ENCODE measurements at places on chromosomes 16 and 17.
A peak's percentile ranks its signal among the peaks of the same experiment; 100 is the strongest.

DNA sequence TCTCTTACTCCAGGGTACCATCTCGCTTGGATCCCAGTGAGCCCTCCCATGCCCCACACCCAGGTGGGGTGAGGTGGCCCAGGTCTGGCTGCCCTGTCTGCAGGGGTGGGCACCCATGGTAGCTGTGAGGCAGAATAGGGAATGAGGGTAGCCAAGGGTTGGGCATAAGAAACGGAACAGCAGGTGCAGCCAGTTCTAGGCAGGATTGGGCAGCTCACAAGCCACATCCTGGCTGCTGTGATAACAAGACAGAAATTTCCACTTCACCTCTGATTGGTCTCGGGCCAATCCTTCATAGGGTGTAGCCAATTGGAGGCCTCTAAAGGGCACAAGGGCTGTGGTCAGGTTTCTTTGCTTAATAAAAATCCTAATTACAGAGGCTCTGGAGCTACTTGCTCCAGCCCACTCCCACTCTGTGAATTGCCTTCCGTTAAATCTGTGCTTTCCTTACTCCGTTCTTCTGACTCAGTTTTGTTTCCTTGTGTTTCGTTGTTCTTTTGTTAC lies 1.5 kb upstream of the ARHGDIG start:
- no peak for DNase-seq
- H3K27ac ChIP-seq, result no peak overlapping the region
- no peak overlapping the region for H3K4me3 ChIP-seq
- peaks cover 31% of the 10 kb centered on the region for H3K27me3 ChIP-seq
- no peaks in the 10 kb centered on the region for H3K36me3 ChIP-seq

GRCh38 chr17:57562184-57562698 lies 182.9 kb downstream of the CCDC182 start:
- H3K4me3 ChIP-seq, result no peak overlapping the region
- no peak overlapping the region for H3K27ac ChIP-seq
- H3K4me1 ChIP-seq, result no peaks in the 10 kb centered on the region
- no peak for DNase-seq
- no peaks in the 10 kb centered on the region for H3K27me3 ChIP-seq
- no peaks in the 10 kb centered on the region for H3K36me3 ChIP-seq

- no peak for DNase-seq
- H3K27ac ChIP-seq, result no peak overlapping the region
- no peaks in the 10 kb centered on the region for H3K36me3 ChIP-seq
- no peaks in the 10 kb centered on the region for H3K4me1 ChIP-seq
- no peaks in the 10 kb centered on the region for H3K27me3 ChIP-seq
- no peak overlapping the region for H3K4me3 ChIP-seq
These were observed 125.4 kb downstream of the MRTFB start for GRCh38 chr16:14196539-14196938.

DNA sequence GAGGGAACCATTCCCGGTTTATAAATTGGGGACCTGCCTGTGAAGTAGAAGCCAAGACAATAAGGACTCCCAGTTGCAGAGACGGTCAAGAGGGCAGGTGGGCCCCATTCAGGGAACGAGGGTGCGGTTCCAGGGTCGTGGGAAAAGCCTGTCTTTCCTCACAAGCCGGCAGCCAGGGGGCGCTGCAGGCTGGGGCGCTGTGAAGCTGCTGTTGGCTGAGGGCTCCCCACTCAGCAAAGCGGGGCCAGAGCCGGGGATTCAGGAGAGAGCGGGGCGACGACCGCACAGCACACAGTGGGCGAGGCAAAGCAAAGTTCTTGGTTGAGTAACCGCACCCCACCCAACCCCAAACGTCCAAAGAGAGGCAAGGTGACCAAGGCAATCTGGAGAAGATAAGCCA lies 24.9 kb downstream of the CDRT15 start:
- DNase-seq, result peak; percentile 12
- H3K27ac ChIP-seq, result no peak overlapping the region
- H3K27me3 ChIP-seq, result no peaks in the 10 kb centered on the region
- H3K4me1 ChIP-seq, result peaks cover 3% of the 10 kb centered on the region

DNA sequence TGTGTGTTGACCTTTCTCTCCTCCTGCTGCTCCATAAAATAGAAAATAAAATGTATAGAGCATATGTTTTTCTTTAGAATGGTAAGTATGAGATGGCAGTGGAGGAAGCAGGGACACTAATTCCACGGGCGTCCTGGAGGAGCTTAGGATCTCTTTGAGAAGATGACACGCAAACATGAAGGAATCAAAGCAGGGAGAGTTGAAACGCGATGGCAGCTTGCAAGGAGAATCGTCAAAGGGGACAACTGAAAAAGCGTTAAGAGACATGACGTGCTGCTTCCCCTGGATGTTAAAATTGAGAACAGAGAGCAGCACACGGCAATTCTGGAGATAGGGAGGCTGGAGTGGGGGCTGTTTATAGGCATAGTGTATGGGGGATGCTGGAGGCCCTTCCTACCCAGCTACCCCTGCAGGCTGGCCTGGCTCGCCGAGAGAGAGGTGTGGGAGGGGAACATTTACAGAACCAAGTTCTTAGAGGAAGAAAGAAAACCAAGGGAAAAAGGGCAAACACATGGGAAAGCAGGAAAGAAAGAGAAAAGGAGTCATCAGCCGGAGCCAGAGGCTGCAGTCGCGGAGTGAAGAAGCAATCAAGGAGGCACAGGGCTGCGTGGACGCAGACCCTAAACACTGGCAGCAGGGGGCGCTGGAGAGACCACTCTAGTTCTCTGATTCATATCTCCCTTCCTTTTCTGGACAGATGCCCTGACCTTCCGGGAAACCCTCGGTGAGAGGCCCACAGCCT lies 55.8 kb downstream of the MYH13 start:
- H3K27me3 ChIP-seq, result no peaks in the 10 kb centered on the region
- H3K36me3 ChIP-seq, result no peaks in the 10 kb centered on the region
- H3K4me1 ChIP-seq, result peaks cover 3% of the 10 kb centered on the region
- no peak overlapping the region for H3K27ac ChIP-seq
- no peak for DNase-seq
- H3K4me3 ChIP-seq, result no peak overlapping the region

DNA sequence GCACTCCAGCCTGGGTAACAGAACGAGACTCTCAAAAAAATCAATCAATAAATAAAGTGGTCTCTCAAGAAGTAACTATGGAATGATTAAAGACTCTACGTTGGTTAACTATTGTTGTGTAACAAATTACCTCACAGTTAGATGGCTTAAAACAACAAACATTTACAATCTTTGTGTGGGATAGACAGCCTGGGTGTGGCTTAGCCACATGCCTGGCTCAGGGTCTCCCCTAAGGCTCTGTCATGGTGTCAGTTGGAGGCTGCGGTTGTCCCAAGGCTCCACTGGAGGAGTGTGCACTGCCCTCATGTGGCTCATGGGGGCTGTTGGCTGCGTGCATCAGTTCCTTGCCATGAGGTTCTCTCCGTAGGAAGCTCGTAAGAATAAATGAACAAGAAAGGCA lies 294.5 kb downstream of the SNX29 start:
- H3K36me3 ChIP-seq, result no peaks in the 10 kb centered on the region
- no peaks in the 10 kb centered on the region for H3K27me3 ChIP-seq
- no peak for DNase-seq
- no peak overlapping the region for H3K4me3 ChIP-seq

GRCh38 chr17:34511265-34511664 lies 68.1 kb upstream of the TMEM132E start:
- no peaks in the 10 kb centered on the region for H3K4me1 ChIP-seq
- H3K4me3 ChIP-seq, result no peak overlapping the region
- peaks cover 2% of the 10 kb centered on the region for H3K27me3 ChIP-seq
- no peaks in the 10 kb centered on the region for H3K36me3 ChIP-seq

GRCh38 chr17:75853433-75853832 lies 1.7 kb downstream of the WBP2 start:
- H3K27me3 ChIP-seq, result no peaks in the 10 kb centered on the region
- no peak overlapping the region for H3K27ac ChIP-seq
- peaks cover 27% of the 10 kb centered on the region for H3K4me1 ChIP-seq
- no peak for DNase-seq
- no peak overlapping the region for H3K4me3 ChIP-seq

DNA sequence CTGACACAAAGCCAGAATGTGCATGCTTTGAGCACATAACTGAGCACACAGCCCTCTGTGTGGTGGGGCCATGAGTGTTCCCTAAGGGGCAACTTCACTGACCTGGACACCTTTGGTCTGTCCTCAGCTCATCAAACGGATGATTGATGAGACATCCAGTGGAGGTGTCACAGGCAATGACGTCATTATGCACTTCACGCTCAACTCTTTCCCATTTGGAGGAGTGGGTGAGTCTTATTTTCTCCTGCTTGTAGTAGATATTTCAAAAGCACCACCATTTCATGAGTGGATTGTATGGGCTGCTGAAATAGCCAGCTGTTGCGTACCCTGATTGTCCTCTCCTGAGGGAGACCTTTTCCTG lies 16.2 kb downstream of the ALDH3A2 start:
- no peaks in the 10 kb centered on the region for H3K4me1 ChIP-seq
- H3K27ac ChIP-seq, result no peak overlapping the region
- no peak for DNase-seq
- no peaks in the 10 kb centered on the region for H3K27me3 ChIP-seq
- peaks cover 6% of the 10 kb centered on the region for H3K36me3 ChIP-seq
- no peak overlapping the region for H3K4me3 ChIP-seq

DNA sequence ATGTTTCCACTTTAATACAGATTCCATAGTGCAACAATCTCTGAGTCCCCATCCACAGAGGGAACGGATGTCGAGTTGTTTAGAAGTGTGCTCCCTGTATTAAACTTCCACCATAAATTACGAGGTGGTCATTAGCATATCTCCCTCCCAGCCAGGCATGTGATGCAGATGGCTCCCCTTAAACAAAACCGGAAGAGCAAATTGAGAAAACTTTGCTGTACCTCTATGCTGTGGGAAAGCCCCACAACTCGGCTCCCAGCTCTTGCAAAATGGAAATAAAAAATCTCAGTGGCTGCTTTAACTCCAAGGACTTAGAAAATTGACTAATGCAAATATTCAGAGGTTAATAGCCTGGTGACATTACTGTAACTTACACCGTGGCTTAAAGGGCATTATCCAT lies 290.9 kb downstream of the MAF start:
- no peaks in the 10 kb centered on the region for H3K27me3 ChIP-seq
- no peak overlapping the region for H3K4me3 ChIP-seq
- no peak for DNase-seq

DNA sequence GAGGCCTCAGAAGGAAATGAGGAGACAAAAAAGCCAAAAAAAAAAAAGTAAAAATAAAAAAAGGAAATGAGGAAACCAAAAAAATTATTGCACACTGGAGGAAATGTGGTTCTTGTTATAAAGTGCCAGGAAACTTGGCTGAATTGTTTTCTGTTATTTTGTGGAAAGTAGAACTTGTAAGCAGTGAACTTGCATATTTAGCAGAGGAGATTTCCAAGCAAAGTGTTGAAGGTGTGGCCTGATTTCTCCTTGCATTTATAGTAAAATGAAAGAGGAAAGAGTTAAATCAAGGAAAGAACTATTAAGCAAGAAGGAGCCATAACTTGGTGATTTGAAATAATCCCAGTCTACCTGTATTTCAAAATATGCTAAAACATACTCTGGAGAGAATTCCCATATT lies 34.1 kb upstream of the CPPED1 start:
- H3K27me3 ChIP-seq, result no peaks in the 10 kb centered on the region
- DNase-seq, result no peak
- no peaks in the 10 kb centered on the region for H3K36me3 ChIP-seq
- H3K4me3 ChIP-seq, result no peak overlapping the region
- no peak overlapping the region for H3K27ac ChIP-seq

GRCh38 chr17:77374170-77374936 lies 233.6 kb downstream of the SEC14L1 start:
- H3K4me1 ChIP-seq, result peaks cover 64% of the 10 kb centered on the region
- peak overlapping the region; percentile 83 for H3K27ac ChIP-seq
- DNase-seq, result peak; percentile 67
- H3K36me3 ChIP-seq, result no peaks in the 10 kb centered on the region
- no peaks in the 10 kb centered on the region for H3K27me3 ChIP-seq
- peak overlapping the region; percentile 91 for H3K4me3 ChIP-seq

GRCh38 chr16:85485379-85485778 lies 127.7 kb upstream of the GSE1 start:
- H3K36me3 ChIP-seq, result no peaks in the 10 kb centered on the region
- no peak for DNase-seq
- no peak overlapping the region for H3K27ac ChIP-seq
- H3K27me3 ChIP-seq, result no peaks in the 10 kb centered on the region
- H3K4me3 ChIP-seq, result no peak overlapping the region
- H3K4me1 ChIP-seq, result no peaks in the 10 kb centered on the region

DNA sequence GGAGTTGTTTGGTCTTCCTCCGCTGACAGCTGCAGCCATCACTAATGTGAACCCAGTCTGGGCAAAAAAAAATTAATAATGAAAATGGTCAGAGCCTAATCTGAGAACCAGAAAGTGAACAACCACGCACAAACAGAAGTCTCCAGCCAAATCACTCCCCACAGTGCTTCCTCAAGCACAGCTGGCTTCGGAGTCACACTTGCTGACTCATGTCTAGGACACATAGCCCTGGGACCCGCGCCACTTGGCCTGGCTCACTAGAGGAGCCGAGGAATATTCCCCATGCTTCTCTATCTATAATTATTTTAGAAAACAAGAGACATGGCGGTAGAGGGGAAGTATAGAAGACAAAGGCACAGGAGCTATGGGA lies 109.1 kb downstream of the ZFHX3 start:
- H3K27me3 ChIP-seq, result no peaks in the 10 kb centered on the region
- H3K4me3 ChIP-seq, result no peak overlapping the region
- H3K27ac ChIP-seq, result no peak overlapping the region
- DNase-seq, result no peak

DNA sequence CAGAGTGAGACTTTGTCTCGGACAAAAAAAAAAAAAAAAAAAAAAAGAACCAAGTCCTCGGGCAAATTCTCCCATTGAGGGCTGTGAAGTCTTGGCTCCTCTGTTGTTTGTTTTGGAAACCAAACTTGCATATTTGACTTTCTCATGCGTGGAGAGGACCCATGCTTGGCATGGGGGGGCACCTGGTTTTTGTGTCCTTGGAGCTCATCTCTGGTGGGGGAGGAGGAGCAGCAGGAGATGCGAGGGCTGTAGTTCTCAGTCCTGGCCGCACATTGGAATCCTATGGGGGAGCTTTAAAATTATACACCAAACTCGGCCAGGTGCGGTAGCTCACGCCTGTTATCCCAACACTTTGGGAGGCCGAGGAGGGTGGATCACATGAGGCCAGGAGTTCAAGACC lies 74.5 kb downstream of the ABCC6 start:
- no peaks in the 10 kb centered on the region for H3K27me3 ChIP-seq
- DNase-seq, result no peak
- no peak overlapping the region for H3K4me3 ChIP-seq
- no peak overlapping the region for H3K27ac ChIP-seq
- peaks cover 13% of the 10 kb centered on the region for H3K36me3 ChIP-seq
- no peaks in the 10 kb centered on the region for H3K4me1 ChIP-seq

DNA sequence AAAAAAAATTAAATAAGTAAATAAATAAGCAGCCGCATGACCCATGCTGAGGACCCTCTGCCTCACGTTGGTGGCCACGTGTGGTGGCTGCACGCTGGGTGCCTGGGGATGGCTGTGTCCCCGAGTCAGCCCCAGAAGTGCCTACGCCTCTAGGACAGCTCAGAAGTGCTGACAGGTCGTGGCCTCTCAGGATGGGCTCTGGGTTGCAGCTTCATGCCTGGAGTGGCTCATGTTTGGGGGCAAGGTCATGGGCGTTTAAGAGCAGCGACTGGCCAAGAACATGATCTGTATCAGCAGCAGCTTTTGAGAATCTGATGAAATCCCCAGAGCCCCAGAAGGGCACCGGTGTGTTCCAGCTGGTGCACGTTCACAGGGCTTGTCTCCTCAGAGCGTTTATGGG lies 26.8 kb upstream of the CAPN15 start:
- no peaks in the 10 kb centered on the region for H3K27me3 ChIP-seq
- no peaks in the 10 kb centered on the region for H3K36me3 ChIP-seq
- H3K27ac ChIP-seq, result no peak overlapping the region
- no peak overlapping the region for H3K4me3 ChIP-seq
- no peak for DNase-seq
